ENCODE measurements at places on chromosomes 6 and 20.
A peak's percentile ranks its signal among the peaks of the same experiment; 100 is the strongest.

DNA sequence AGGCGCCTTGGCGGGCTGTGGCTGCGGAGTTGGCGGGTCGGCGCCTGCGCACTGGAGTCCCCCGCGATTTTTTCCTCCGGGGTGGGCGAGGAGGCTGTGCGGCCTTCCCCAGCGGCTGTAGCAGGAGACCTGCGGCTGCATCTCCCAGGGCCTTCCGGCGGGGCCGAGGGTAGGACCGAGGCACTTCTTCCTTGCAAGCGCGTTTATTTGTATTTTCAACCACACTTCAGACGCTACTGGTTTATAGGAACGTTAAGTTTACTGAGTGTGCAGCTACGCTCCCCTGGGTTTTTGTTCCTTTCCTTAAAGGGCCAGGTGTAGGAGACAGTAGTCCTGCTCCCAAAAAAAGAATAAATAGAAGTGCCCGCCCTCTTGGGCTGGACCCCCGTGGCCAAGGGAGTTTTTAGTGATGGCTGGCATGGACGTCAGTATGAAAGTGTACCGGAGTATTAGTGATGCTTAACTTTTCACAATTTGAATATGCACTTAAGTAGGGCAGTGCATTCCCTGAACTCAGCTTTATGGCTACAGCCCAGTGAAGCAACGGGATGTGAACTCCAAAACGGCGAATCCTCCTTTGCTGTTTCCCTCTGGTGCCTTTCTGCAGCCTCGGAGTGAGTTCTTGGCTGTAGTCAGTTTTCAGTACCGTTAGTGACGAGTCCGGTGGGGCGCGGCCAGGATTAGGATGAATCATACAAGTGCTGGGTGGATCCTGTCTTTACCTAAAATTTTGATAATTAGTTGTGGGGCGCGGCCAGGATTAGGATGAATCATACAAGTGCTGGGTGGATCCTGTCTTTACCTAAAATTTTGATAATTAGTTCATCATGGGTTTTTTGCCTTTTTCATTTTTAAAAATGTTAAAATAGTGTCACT is 1.0 kb upstream of the FBXO5 start:
- peak; percentile 97 for DNase-seq

DNA sequence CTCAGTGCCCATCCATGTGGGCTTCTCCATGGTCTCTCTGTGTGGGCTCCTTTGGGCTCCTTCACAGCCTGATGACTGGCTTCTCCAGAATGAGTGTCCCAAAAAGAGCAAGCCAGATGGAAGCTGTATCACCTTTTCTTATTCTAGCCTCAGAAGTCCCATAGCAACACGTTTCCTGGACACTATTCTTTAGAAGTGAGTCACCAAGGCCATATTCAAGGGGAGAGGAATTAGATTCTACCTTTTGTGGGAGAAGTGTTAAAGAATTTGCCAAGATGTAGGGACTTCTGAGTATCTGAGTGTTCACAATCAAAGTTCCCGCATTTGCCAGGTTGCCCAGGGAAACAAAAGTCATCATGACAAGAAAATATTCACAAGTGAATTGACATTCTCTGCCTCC is 20.7 kb upstream of the TBC1D22B start:
- DNase-seq, result no peak

GRCh38 chr6:34858681-34859080 is 29.2 kb downstream of the TAF11 start:
- DNase-seq, result no peak

GRCh38 chr20:40861427-40862008 is 167.1 kb upstream of the TOP1 start:
- no peak for DNase-seq

GRCh38 chr20:10111139-10111958 is 76.6 kb downstream of the ANKEF1 start:
- no peak for DNase-seq

GRCh38 chr6:168865-169455 is 123.3 kb upstream of the DUSP22 start:
- DNase-seq, result peak; percentile 62

- peak; percentile 47 for DNase-seq
These were observed 2.6 kb downstream of the TRAF3IP2 start for GRCh38 chr6:111603040-111603439.

GRCh38 chr6:158559338-158559894 is 475 bp upstream of the TMEM181 start:
- no peak for DNase-seq

- no peak for DNase-seq
These were observed 113.2 kb downstream of the ZDHHC14 start for GRCh38 chr6:157494132-157494710.

DNA sequence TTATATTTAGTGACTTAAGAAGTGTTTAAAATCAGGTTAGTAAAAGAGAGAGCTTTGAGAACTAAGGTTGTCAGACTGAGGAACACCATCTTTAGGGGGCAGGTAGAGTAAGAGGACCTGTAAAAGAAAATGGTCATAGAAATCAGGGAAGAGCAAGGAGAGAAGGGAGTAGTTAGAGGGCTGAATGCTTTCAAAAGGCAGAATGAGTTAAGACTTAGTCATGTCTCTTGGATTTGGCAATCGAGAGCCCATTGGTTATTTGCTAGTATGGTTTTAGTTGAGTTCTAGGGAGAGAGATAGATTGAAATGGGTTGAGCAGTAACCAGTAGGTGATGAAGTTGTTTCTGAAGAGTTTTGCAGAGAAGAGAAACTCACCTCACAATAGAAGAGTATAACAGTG is 51.1 kb downstream of the RALGAPB start:
- peak; percentile 62 for DNase-seq

- no peak for DNase-seq
These were observed 261.7 kb upstream of the NOX3 start for GRCh38 chr6:155717374-155717773.

DNA sequence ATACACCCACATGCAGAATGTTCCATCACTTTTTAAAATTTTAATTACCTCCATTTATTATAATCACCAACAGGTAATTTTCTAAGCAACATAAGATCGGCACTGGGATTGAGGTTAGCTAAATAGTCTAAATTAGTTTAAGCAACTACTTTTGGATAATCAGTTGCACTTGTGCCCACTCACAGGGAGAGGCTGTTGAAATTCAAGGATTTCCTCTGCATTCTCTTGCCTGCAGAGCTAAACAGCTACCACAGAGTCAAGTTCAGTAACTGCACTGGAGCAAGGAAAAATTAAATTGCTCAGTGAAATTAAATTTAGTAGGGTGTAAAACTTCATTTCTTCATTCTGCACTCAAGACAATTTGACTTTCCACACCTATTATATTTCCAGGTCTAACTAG is 120.7 kb upstream of the CCDC28A start:
- DNase-seq, result no peak

DNA sequence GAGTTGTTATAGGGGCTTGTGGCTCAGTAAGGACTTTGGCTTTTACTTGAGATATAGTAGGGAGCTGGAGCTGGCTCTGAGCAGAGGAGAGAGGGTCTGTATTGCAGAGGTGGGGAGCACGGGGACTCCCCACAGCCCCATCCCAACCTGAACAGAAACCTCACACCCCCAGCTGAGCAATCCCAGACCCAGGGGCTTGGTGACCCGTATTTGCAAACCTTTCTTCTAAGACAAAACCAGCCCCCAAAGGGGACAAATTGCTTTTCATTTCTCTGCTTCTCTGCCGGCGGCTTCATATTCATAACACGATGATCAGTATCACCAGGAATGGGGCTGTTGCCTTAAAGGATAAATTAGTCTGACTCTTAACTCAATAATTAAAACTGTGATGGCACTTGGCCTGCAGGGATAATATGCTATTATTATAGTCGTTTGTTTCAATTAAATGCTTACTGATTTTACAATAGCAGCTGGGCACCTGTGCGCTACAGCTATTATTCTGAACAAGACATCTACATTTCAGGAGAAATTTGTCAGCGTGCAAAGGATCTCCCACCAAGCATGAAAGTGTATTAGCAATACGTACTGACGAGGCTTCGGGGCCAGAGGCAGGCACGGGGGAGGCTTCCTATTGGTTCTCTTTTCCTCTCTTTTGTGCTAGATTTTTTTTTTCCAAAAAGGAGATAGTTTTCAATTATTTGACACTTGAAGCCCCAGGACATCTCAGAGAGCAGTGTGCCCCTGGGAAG is 118.1 kb downstream of the TOX2 start:
- no peak for DNase-seq

DNA sequence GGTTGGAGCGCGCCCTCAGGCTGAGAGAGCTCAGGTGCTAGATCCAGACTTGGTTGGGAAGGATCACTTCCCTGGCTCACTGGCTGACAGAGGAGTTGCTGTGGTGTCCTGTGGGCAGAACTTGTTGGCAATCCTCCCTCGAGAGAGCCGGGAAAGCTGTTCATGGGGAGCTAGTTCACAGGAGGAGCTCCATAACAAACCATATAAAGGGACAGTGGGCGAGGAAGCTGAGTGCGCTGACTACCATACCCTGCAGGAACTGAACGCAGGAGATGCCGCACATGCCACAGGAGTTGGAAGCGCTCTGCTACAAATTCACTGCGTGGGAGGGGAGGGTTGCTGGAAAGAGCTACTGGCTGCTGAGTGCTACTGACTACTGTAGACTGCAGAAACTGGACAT is 243.2 kb downstream of the OGFRL1 start:
- no peak for DNase-seq

- no peak for DNase-seq
These were observed 1.0 kb upstream of the PMEPA1 start for GRCh38 chr20:57710841-57711240.

- DNase-seq, result no peak
These were observed 9.4 kb upstream of the PERP start for GRCh38 chr6:138116661-138116999.

DNA sequence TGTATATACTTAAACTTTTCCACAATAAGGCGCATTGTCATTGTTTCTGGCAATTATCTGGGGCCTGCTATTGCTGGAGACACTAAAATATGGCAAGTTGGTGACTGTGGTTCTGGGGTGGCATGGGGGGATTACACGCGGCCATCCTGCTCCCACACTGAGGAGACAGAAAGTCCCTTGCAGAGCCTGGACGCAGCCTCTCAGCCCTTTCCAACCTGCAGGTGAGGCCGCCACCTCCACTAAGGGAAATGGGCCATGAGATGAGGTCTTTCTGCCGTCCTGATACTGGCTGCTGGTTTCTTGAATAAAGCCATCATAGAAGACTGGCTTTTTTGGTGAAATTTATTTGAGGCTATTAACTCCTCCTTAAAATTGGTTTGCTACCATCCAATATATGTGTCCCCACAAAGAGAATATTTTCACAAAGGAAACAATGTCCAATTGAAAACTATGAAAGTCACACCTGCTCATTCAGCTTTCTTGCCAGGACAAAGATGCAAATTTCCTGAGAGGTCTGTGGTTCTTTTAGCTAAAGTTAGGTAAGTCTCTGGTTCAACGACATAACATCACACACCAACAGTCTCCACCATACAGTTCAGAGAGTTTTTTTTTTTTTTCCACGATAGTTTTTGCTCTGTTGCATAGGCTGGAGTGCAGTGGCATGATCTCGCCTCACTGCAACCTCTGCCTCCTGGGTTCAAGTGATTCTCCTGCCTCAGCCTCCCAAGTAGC is 13.0 kb downstream of the TXNDC5 start:
- DNase-seq, result no peak
